ENCODE measurements at places on chromosomes 3 and 15.

GRCh38 chr15:58074452-58074851 is 8.9 kb upstream of the ALDH1A2 start:
- H3K27me3 ChIP-seq: peaks cover 21% of the 10 kb centered on the region
- no peak overlapping the region for H3K4me3 ChIP-seq
- H3K27ac ChIP-seq: no peak overlapping the region
- DNase-seq: no peak
- H3K36me3 ChIP-seq: no peaks in the 10 kb centered on the region
- H3K4me1 ChIP-seq: no peaks in the 10 kb centered on the region

DNA sequence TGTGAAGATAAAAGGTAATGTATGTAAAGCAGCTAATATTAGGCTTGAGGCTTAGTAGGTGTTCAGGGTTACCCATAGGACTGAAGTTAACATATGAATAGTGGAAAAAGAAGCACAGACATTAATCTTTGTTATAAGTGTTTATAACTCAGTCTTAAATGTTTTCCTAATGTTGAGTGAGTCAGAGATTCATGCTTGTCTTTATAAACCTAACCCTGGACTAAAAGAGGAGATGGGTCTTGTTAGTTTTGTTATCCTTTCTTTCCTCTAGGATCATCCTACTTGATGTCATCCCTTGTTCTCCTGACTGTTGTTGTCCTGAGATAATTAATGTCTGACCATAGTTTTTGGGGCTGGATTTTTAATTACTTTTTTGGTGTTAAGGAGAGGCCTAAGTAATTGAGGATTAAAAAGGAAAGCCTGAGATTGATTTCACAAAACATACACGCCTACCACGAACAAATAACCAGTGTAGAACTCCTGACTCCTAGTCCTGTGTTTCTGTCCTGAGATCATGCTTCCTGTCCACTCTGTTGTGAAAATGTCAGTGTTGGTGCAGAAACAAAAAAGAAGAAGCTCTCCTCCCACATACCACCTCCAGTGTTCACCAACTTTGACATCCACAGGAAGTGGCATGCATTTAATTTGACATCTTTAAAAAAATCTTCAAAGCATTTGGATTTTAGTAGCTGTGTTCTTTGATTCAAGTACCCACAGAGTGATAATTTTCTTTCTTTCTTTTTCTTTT is 8.4 kb downstream of the MITF start:
- no peaks in the 10 kb centered on the region for H3K27me3 ChIP-seq
- peaks cover 11% of the 10 kb centered on the region for H3K4me1 ChIP-seq
- H3K4me3 ChIP-seq: no peak overlapping the region
- no peaks in the 10 kb centered on the region for H3K36me3 ChIP-seq
- DNase-seq: no peak

DNA sequence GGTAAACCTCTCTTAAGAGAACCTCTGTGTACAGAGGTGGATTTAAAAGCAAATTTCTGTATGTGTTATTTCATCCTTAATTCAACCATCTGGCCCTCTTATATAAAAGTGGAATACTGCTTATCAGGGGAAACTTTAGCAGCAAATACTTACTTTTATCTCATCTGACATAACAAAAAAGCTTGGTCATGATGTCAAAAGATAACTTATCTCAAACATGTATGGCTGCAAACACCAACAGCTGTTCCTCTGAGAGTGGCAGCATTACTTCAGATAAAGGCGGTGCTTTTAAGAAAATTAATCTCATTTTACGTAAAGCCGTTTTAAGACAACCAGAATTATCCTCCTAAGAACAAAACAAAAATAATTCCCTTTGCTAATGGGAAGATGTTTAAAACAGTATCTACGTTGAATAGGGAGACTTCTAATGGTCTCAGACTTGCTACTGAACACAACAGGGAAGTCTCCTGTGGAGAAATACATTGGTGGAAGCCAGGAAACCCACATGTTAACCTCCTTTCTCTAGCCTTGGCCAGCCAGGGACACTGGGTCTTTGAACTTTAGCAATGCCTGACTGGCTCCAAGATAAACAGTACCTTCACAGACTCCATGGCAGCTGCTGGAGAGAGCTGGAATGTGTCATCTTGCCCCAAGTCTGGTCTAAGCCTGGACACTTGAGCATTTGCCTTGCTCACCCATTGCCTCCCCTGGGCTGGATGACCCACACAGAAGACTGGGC is 18.1 kb downstream of the ARRDC4 start:
- peak overlapping the region; percentile 15 for H3K27ac ChIP-seq
- peaks cover 15% of the 10 kb centered on the region for H3K4me1 ChIP-seq
- peak; percentile 40 for DNase-seq
- no peaks in the 10 kb centered on the region for H3K36me3 ChIP-seq

GRCh38 chr3:60095516-60095915 is 1045.7 kb upstream of the CFAP20DC start:
- H3K36me3 ChIP-seq: no peaks in the 10 kb centered on the region
- H3K4me3 ChIP-seq: no peak overlapping the region
- peaks cover 14% of the 10 kb centered on the region for H3K4me1 ChIP-seq
- no peak overlapping the region for H3K27ac ChIP-seq
- no peaks in the 10 kb centered on the region for H3K27me3 ChIP-seq
- no peak for DNase-seq

Data from cardiac muscle cell (in vitro differentiated cells and primary cell).